ENCODE measurements at places on chromosomes 7 and 10.

- peak; percentile 13 for DNase-seq
Measured at GRCh38 chr7:2231992-2232765, 566 bp downstream of the MAD1L1 start.

DNA sequence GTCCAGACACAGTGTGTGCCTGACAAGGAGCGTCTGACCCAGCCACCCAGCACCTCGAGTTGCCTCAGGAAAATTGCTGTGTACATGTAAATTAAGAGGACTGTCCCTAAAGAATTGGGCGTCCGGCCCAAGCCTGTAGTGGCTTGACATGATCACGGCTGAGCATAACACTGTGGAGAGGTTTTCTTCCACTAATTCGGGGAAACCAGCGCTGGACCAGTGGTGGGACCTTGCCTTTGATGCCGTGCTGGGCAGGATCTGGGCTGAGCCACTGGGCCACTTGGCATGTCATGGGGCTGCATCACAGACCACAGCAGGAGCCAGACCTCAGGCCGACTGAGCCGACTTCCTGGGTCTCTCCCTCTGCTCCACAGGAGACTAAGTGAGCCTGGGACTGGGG, 282.5 kb downstream of the GLRX3 start:
- DNase-seq, result no peak

GRCh38 chr7:142749218-142749993, at the start of gene PRSS1:
Gene PRSS1, plus strand, starts transcription at chr7:142749472. Its CDS starts 13 bp downstream, at chr7:142749485.
- DNase-seq, result no peak

- no peak for DNase-seq
Measured at GRCh38 chr7:140262242-140262903, 85.6 kb upstream of the KDM7A start.

- no peak for DNase-seq
Measured at GRCh38 chr7:2707481-2707880, 19.5 kb downstream of the AMZ1 start.

GRCh38 chr7:80895056-80895455, 23.8 kb downstream of the SEMA3C start:
- no peak for DNase-seq

DNA sequence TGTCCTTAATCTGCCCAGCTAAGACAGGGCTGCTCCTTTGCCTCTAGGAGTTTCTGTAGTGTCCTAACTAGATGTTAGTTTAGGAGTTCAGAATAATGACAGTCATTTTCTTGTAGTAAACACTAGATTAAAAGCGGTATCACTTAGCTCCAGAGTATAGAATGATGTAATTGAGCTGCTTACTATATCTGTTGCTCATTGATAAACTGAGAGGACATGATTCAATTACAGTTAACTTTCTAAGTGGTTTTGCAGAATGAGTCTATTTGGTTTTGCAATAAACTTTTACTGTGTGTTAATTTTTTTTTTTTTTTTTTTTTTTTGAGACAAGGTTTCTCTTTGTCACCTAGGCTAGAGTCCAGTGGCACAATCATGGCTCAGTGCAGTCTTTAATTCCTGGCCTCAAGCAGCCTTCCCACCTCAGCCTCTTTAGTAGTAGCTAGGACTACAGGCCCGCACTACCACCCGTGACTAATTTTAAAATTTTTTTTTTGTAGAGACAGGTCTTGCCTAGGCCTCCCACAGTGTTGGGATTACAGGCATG, 1.8 kb downstream of the STMP1 start:
- DNase-seq, result no peak

- DNase-seq, result no peak
Measured at GRCh38 chr10:103442031-103442461, 10.1 kb downstream of the CALHM2 start.

DNA sequence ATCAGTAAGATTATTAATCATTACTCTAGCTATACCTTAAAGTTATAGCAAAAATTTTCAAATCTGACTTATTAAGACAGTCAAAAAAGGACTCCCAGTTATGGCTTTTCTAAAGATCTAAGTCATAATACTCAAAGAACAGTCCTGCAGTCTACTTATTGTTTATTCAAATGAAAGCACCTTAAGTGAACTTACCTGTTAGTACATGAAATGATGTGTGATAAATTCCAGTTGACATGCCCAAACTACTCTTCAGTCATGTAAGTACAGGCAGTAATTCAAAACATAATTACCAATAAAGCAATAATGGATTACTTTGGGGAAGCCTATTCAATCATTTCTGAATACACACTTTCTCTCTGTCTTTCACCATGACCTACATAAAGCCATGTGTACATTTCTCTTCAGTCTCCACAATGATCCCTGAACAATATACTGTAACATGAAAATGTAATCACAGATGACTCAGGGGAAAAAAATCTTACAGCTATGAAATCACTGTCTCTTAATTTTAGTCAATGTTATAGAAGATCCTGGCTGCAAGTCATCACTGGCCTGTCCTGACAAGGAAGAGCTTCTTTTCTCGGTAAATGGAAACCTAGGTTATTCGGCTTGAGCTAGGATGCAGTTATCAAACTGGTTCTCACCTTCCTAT, 420.7 kb upstream of the LRRTM3 start:
- no peak for DNase-seq

DNA sequence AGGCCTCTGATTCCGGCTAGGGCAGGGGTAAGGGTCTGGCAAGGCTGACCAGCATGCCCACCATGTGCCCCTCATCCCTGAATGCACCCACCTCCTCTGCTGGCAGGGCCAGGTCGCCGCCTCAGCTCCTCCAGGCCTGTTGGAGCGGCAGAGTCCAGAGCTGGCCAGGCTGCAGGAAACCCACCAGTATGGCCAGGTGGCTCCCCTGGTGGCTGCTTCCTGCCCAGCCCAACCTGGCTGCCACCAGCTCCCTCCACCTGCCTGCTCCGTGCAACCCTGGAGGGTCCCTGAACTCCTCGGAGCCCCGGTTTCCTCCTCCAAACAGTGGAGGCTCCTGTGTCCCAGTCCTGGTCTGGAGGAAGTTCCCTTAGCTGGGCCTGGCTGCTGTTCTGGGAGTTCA, 39.6 kb downstream of the MICALL2 start:
- DNase-seq, result no peak

GRCh38 chr7:140423501-140423900, 19.6 kb downstream of the RAB19 start:
- DNase-seq, result no peak

- no peak for DNase-seq
Measured at GRCh38 chr7:112877691-112878460, 87.7 kb upstream of the TMEM168 start.

- DNase-seq, result no peak
Measured at GRCh38 chr7:106337754-106338153, 53.0 kb upstream of the NAMPT start.

DNA sequence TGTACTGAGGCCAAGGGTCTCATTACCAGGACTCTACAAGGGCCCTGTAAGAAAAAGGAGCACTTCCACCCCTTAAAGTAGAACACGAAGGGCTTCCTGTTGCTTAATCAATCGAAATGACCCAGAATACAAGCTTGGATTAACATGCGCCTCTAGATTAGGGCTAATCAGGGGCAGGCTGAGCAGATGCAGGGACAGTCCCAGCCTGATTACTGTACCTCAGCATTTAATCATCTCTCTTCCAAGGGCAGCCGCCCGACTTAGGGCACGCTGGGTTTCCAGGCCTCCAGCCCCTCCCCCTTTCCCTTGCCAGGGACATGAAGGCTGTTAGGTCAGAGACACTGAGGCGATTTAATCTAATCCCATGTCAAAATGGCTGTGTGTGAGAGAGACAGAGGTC, 138.6 kb downstream of the NRF1 start:
- no peak for DNase-seq

- no peak for DNase-seq
Measured at GRCh38 chr7:80107278-80107677, 27.4 kb upstream of the GNAI1 start.

DNA sequence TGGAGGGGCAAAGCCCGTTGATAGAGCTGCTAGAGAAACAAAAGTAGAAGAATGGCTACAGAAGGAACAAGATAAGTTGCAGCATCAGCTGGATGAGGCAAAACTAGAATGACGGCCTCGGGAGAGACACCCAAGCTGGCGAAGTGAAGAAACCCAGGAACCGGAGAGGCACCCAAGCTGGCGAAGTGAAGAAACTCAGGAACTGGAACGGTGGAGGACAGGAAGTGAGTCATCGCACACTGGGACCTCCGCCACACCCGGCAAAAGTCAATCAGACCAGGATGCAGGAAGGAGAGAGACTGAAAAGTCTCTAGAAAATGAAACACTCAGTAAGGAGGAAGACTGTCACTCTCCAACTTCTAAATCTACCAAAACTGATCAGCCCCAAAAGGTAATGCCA, 133.0 kb upstream of the NEBL start:
- DNase-seq, result no peak

DNA sequence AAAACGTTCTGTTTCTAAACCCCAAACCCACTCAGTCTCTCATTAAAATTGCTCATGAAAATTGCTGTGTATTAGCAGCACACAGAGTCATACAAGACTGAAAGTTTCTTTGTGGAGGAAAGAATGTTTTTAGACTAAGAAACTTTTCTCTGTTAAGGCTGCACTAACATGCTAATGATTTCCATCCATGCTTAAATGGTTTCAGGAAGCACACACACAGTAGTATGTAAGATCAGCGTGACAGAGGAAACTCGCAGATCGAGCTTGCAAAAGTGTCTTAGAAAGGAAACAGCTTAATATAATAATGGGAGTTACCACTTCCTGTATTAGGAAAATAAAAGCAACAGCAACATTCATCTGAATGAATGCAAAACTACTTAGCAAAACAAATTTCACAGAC, 112.7 kb downstream of the ICA1 start:
- no peak for DNase-seq

GRCh38 chr10:79229071-79229541, 118.2 kb upstream of the PPIF start:
- DNase-seq, result no peak

DNA sequence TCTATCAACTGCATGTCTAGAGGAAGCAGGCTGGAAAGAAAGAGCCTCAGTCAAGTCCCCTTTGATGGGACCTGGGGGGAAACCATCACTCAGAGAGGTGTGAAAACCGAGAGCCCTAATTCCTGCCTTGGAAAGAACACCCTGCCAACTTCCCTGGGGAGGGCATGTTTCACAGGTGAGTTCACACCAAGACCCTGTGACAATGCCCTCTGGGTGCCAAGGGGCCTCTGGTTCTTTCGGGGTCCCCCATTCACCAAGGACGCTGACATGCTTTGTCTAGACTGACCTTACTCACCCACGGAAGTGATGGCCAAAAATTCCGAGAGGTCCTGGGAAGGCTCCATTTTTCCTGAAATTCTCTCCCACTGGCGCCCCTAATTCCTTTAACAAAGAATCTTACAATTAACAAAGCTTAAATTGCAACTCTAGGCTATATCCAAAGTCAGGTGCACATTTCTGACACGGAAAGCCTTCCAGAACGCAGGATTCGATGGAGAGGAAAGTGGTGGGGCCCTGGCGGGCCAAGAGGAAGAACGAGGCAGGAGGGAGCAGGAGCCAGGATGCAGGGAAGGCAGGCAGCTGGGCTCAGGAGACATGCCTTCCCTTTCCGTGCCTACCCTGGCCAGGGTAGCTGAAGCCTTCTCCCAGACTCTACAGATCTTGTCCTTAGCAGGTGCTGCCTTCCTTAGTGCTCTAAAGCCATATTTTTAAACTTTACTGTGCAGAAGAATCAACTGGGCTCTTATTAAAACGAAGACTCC, 23.7 kb downstream of the VSTM4 start:
- no peak for DNase-seq

GRCh38 chr10:121048749-121049148, 197.6 kb downstream of the WDR11 start:
- no peak for DNase-seq

GRCh38 chr10:74363727-74364126, 212.7 kb downstream of the ADK start:
- no peak for DNase-seq

GRCh38 chr7:141617280-141617679, 66.1 kb downstream of the AGK start:
- no peak for DNase-seq

DNA sequence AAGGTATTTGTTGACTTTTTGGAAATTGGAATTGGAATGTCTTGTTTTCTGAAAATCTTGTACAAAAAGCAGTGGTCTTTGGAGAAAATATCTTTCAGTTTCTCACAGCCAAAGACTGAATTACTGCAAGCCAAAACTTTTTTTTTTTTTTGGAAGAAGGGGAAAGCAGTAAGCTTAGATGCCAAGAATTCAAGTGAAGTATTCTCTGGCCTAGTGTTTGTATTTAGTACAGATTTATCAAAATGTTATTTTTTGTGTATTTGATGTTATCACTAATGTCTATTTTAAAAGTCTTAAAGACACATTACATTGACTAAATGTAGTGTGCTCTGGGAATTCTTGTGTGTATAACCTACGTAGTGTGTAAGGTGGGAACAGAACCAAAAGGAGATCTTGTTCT, 6.2 kb downstream of the TET1 start:
- no peak for DNase-seq

GRCh38 chr7:50022991-50023390, 70.1 kb downstream of the ZPBP start:
- DNase-seq, result no peak

DNA sequence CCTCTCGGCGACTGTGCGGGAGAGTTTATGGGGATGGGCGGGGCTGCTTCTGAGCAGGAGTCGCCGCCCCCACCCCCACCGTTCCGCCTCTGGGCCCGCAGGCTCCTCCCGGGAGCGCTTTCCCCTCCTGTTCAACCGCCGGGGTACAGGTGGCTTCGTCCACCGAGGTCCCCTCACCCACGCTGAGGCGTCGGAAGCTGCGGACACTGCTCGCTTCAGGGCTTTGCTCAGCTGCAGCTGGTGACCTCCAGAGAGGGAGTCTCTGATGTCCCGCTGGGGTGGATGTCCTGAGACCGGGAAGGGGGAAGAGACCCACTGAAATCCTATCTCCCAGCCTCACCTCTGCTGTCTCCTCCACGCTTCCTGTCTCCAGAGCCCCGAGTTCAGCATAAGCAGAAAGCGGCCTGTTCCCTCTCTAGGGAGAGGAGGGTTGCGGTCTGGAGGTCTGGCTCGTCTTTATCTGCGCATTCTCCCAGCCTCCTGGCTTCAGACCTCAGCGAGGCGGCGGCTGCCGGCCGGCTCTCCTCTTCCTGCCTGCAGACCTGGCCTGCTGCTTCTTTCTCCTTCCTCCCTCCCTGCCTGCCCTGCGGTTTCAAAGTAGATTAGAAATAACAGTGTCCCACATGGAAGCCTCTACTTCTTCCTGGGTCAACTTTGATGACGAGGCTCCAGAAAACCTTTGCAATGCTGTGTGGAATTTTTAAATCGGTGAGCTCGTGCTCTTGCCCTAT, 1.8 kb downstream of the CYP2E1 start:
- no peak for DNase-seq

DNA sequence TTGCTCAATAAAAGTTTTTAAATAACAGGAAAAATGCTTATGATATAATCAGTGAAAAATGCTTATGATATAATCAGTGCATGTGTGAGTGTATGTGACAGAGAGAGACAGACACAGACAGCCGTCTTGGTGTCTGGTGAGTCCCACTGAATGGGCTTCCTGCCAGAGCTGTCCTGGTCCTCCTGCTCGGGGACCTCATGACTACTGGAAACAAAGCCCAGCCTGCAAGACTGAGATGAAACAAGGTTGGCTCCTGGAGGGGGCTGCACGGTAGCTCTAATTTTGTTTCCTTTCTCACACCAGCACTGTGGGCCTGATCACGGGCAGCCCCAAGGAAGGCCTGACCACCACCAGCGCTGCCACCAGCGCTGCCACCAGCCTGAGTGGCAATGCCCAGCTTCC, 57.3 kb downstream of the NRP1 start:
- no peak for DNase-seq

GRCh38 chr10:3068201-3068967, 1.0 kb downstream of the PFKP start:
- DNase-seq, result peak; percentile 34

- no peak for DNase-seq
Measured at GRCh38 chr10:75754096-75754831, 322.8 kb downstream of the LRMDA start.
